Activated naive CD4-positive, alpha-beta T cell treated with anti-CD3 and anti-CD28 coated beads, Interleukin-2, amount 10 ng/mL, durations not matched to agents 7 days and 5 days (primary cell): ENCODE measurements at places on chromosomes 7 and 10.

DNA sequence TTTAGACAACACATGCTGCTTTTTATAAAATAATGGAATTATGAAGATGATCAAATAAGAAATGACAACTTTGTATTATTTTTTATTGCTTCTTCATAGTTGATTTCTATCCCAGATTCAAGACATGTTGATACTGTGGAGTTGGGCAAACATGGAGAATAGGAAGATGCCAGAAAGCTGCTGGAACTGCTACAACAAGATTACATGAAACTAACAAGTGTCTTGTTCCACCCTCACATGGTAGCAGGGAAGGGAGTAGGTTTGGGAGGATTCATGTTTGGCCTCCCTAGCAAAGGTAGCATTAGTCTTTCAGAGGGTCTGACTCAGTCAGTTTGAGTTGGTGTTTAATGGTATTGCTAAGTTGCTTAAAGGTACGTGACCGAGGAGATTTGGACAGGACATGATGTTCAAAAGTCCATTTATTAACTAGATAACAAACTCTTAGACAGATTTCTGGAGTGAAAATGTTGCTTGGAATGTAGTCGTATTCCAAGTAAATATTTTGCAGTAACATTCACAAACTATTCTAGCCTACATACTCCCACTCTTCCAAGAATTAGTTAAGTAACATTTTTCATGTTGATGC is 33.1 kb downstream of the PRR15 start:
- DNase-seq = no peak

GRCh38 chr10:4399556-4399955 is 426.5 kb upstream of the AKR1E2 start:
- no peak for DNase-seq

DNA sequence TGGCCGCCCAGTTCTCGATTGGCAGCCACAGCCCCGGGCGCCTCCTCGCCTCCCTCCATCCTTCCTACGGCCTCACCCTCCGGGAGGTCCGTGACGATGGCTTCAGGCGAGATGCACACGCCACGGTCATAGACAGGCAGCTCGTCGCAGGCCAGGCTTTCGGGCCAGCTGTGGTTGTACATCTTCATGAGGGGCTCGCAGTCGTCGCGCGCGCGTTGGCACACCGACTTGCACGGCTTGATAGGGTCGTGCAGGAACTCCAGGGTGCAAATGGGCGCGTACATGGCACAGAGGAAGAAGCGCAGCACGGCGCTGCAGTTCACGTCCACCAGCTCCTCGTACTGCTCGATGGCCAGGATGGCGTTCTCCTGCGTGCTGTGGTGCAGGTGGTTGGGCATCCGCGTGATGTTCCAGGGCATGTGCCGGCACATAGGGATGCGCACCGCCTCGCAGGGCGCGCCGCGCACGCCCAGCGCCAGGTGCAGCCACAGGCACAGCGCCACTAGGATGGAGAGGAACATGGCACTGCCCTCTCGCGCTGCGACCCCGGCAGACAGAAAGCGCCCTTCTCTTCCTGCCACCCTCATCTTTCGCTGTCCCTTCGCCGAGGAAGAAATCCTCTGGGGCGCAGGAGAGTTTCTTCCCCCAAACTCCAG is 472 bp downstream of the SFRP4 start:
- no peak for DNase-seq

DNA sequence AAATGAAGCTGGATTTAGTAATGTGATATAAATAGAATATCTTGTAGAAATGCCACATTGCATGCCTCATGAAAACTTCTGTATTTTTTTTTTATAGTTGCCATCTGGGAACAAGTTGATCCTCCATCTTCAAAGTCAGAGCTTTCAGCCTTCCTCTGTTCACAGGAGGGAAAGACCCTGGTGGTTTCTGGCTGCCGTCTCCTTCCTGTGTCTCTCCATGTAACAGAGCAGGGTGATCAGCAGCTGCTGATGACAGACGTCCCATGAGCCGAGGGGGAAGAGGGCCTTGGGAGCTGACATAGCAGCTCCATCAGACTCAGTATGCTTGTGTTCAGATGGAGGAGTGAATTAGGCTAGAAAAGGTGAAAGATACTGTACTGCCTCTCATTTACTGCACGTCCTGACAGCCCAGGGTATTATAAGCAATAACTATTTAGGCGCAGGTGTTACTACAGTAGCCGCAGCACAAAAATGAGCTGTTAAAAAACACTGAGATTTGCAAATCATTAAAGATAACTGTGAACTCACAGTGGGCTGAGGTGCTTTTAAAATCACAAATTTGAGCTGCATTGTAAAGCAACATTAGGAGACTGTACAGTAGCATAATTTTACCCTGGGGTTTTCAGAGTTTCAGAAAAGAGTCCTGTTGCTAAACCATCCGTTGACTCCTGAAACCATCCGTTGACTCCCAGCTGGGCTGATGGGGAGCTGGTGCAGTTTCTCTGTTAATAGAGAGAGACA is 103.3 kb downstream of the CFAP58 start:
- no peak for DNase-seq

GRCh38 chr7:23893176-23893941 is 183.3 kb downstream of the STK31 start:
- DNase-seq = no peak

DNA sequence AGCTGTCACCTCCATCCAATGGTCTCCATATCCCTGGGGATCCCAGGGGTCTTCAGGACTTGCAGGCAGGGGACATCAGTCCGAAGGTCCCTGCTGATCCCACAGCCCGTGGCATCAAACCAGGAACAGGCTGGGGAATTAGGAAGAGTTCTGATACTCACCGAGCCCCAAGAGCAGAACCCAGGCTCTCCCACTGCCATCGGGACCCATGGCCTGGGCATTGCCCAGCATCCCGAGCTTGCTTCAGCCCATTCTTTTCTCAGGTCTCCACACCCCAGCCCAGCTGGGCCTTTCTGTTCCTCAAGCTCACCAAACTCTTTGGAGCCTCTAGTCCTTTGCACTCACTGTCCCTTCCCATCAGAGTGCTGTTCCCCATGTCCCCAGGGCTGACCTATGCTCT is 280.9 kb downstream of the GRID1 start:
- no peak for DNase-seq

- no peak for DNase-seq
These were observed 4.1 kb downstream of the NUDT1 start for GRCh38 chr7:2245883-2246675.

- DNase-seq = no peak
These were observed 45.5 kb downstream of the AOC1 start for GRCh38 chr7:150897502-150898474.

- no peak for DNase-seq
These were observed 92.9 kb downstream of the BMPR1A start for GRCh38 chr10:86849181-86849894.

DNA sequence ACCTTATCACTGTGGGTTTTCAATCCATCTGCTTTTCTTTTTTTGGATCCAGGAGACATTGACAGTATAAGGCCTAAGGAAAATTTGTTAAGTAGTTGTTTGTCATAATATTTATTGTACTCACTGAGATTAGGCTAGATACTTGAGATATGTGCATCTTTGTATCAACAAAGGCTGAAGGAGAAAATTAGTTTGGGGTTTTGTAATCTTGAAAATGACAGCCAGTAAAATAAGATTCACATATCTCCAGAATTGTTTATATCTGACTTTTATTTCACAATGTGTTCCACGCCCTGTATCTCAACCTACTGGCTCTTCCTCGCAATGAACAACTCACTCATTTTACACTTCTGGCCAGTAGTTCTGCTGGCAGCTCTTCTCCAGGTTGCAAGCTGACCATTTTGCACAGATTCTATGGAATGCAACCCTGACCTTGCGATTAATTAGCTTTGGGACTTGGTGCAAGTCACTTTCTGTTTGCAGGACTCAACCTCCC is 132.7 kb downstream of the GATA3 start:
- no peak for DNase-seq

GRCh38 chr10:76868098-76868977 is 769.3 kb downstream of the KCNMA1 start:
- DNase-seq = no peak

DNA sequence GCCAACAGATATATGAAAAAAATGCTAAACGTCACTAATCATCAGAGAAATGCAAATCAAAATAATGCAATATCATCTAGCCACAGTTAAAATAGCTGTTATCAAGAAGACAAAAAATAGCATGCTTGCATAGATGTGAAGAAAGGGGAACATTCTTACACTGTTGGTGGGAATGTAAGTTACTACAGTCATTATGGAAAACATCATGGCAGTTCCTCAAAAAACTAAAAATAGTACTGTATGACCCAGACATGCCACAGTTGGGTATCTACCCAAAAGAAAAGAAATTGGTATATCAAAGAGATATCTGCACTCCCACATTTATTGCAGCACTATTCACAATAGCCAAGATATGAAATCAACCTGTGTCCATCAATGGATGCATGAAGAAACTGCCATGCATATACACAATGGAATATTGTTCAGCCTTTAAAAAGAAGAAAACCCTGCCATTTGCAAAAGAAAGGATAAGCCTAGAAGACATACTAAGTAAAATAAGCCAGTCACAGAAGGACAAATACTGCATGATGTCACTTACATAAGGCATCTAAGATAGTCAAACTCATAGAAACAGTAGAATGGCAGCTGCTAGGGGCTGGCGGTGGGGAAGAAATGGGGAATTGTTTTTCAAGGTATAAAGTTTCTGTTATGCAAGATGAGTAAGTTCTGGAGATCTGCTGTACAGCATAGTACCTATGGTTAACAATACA is 107.0 kb downstream of the PTPN20 start:
- DNase-seq = no peak

GRCh38 chr10:4663162-4663992 is 162.6 kb upstream of the AKR1E2 start:
- no peak for DNase-seq

DNA sequence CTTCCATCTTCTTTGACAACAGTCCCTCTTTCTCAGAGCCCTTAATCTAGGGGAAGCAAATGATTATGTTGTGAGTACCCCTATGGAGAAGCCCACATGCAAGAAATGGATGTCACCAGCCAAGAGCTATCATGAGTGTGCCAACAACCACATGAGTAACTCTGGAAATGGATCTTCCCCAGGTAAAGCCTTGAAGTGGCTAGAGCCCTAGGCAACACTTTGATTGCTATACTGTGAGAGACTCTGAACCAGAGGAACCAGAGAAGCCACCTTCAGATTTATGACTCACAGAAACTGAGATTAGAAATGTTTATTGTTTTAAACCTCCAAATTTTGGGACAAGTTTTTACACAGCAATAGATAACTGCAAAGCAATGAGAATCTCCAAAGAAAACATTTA is 60.9 kb upstream of the COL1A2 start:
- no peak for DNase-seq

DNA sequence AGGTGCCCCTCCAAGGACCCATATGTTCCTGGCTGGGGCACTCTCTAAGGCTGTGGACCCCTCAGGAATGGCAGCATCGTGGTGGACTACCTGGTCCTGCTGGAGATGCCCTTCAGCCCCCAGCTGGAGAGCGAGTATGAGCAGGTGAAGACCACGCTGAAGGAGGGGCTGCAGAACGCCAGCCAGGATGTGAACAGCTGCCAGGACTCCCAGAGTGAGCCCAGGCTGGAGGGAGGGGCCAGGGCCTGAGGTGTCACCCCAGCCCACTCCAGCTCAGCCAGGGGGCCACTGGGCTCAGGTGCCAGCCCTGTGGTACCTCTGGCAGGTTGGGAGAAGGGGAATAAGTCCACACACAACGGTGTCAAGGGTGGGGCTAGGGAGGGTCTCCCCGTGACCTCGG is 4.7 kb upstream of the MUC12 start:
- DNase-seq = no peak

- DNase-seq = no peak
These were observed 22.5 kb upstream of the CHRM2 start for GRCh38 chr7:136845899-136846465.
